ENCODE measurements at places on chromosomes 2 and 18. TPM values are rescaled to one million over a fixed set of nuclear protein-coding genes. Genes with fewer than 3 reads are reported as not detected.

The SPEG gene
- total RNA-seq: 115 TPM

- H3K27ac ChIP-seq: peak overlapping the region; percentile 100
- H3K4me3 ChIP-seq: no peak overlapping the region
- H3K4me1 ChIP-seq: peaks cover 88% of the 10 kb centered on the region
- H3K36me3 ChIP-seq: peaks cover 18% of the 10 kb centered on the region
- DNase-seq: no peak
- no peaks in the 10 kb centered on the region for H3K27me3 ChIP-seq
Measured at GRCh38 chr18:12314591-12315305, 6.7 kb downstream of the TUBB6 start.

DNA sequence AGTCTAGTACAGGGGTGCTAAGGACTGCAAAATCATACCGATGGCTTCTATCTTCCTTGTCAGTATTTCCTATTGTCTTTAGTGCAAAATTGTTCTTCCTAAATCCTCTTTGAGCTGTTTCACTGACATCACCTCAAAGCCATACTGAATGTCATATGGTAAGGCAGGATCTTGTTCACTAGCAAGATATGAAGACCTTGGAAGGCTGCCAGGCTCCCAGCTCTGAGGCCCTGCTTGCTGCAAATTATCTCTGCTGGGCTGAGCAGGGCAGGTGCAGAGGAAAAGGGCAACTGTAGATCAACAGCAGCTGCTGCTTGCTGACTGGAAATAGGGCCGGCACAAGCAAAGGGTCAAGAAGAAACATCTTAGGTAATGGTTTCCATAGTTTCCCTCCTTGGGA lies 58.2 kb downstream of the PMAIP1 start:
- no peak overlapping the region for H3K27ac ChIP-seq
- no peaks in the 10 kb centered on the region for H3K27me3 ChIP-seq
- H3K4me3 ChIP-seq: no peak overlapping the region
- DNase-seq: no peak

DNA sequence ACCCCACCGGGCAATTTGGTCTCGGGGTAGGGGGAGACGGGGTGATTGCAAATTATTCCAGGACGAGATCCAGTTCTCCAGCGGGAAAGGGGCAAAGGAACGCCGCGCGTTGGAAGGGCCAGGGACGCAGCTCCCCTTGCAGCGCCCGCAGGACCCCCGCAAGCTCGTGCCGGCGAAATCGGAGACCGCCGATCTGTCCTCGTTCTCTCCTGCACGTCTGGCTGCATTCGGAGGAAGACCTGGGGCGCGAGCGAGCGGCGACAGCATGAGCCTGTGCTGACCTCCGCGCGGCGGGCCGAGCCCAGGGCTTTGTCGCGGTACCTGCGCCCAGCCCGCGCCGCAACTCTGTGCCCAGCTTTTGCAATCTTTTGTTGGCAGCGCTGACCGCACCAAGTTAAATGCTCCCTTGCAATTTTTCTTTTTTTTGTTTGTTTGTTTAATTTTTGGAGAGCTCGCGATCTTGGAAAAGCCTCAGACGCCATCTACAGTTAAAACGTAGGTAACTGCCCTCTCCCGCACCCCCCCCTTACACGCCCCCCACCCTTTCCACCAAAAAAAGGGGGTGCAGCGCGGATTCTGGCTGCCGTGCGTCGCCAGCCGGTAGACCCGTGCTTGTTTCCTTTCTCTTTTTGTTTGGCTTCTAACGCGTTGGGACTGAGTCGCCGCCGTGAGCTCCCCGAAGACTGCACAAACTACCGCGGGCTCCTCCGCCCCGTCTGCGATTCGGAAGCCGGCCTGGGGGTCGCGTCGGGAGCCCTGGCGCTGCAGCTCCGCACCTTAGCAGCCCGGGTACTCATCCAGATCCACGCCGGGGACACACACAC lies 667 bp downstream of the TRIB2 start:
- H3K27ac ChIP-seq: peak overlapping the region; percentile 94
- DNase-seq: no peak
- no peaks in the 10 kb centered on the region for H3K36me3 ChIP-seq
- peaks cover 33% of the 10 kb centered on the region for H3K4me1 ChIP-seq
- H3K4me3 ChIP-seq: peak overlapping the region; percentile 90

Measured in esophagus muscularis mucosa (tissue), 4 donors.